ENCODE measurements at places on chromosomes 11 and 22.

DNA sequence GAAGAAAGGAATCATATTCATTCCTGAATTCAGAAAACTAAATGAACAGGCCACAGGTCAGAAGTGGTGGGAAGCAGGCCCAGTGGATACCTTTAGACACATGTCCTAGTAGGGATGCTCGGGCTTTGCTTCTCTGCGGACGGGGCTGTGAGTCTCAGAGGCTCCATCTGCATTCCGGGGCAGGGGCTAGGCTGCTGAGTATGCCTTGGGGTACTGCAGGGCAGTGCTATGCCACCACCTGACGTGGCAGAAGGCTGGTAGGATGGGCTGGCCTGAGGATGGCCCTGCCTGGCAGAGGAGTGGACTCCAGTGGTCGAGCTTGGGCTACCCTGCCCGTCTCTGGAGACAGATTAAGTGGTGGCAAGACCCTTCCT lies 9.6 kb downstream of the C22orf23 start:
- no peak for DNase-seq

DNA sequence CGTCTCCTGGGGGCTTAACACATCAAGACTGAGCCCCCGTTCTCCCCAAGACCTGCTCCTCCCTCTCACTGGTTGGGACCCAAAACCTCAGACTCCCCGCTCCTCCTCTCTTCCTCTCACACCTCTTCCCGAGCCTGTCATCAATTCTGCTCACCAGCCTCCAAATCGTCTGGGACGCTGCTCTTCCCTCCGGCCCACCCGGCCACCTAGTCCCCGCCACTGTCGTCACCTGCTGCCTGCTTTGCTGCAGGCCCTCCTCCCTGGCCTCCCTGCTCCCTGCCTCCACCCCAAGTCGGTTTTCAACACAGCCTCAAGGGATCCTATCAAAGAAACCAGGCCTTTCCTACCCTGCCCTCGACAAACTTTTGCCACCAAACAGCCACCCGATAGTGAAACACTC lies 3.1 kb downstream of the MFNG start:
- no peak for DNase-seq

DNA sequence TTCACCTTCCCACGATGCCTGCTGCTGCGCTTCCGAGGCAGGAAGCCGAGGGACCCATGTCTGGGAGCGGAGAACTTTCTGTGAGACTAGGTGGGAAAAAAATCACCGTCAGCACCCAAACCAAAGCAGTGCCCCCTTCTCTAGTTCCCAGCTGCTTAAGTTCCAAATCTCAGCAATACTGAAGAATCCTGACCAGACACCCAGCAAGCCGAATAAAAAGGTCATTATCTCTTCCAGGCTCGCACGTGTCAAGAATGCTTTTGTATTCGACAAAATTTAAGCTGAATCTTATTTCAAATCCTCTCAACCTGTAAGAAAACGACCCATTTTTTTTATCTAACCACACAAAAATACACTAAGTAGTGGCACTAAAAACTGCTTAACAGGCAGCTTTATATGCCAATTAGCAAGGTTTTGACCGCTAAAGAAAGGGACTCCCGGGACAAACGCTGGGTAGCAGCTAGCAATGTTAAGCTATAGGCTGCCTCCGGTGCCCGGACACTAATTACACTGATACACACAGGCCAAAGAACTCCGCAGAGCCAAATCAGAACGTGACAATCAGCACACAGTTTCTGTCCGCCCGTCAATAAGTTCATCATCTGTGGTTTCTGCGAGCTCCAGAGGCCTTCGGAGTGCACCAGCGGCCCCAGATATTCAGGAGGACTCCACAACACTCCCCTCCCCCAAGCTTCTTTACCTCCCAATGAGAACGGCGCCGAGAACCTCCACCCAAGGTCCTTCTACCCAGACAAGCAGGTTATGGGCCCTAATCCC lies 728 bp downstream of the RPL3 start:
- DNase-seq = no peak

DNA sequence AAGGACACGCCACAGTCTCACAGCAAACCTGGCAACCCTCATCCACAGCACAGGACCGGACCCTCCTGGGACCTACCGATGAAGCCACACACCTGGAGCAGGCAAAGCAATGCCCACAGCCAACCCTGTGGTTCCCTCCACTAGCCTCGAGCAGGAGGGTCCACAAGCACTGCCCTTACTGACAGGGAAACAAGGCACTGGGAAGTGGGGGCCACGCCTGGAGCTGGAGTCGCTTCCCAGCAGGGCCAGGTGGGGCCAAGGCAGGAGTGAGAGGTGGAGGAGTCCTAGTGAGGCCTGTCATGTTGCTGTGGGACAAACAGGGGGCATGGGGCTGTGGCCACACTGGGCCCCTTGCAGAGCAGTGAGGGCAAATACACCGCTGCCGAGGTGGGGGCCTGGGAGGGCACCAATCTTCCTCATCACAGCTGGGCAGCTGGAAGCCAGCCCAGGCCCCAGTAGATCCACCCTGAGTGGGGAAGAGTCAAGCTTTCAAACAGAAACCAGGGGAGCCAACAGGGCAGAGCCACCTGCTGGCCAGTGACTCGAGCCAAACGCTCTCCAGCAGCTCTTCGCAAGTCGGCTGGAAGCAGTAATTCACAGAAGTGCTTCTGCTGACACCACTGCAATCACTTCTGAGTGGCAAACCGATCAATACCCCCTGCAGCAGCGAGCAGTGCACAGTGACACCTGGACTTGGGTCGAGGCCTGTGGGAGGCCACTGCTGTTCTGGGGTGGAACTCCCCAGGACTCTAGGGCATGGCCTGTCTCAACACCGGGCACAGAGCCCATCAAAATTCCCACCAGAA lies 13.7 kb downstream of the SULT4A1 start:
- no peak for DNase-seq

- DNase-seq = no peak
These were observed 76.3 kb downstream of the NTM start for GRCh38 chr11:131446590-131447275.

DNA sequence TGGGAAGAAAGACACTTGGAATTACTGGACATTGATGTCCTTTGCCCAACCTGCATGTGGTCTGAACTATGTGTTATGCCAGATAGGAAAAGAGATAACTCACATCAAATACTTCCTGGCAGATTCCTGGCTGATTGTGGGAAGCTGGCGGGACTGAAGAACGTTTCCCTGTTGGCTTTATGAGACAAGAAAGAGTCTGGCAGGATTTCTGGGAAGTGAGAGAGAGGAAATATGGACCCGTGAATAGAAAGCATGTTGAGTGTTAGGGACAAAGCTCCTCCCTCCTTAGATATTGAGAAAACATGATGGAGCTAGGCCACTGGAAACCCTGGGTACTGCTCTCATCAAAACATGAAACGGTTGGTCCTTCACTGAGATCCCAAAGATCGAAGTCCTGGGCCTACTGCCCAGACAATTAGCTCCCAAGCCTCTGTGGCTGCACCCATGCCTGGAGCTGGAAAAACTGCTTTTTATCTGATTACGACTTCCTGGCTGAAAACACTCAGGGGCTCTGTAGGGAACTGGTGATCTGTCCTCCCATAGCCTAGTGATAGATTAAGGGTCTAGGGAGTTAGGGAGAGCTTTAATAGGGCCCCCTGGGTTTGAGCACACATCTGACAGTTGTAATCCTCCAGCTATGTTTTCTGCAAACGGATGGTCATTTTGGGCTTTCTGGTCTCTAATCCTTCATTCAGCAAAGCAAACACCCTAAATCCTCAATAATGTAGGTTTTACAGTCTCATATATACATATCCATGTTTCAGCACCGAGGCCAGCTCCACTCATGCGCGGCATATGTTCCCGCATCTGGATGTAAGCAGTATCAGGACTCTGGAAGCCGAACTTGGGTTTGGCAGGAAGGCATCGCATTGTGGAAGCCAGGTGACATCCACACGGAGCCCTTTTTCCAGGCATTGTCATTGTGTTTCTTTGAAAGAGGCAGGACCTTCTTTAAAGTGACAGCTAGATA lies 6.1 kb upstream of the B3GAT1 start:
- DNase-seq = peak; percentile 44

DNA sequence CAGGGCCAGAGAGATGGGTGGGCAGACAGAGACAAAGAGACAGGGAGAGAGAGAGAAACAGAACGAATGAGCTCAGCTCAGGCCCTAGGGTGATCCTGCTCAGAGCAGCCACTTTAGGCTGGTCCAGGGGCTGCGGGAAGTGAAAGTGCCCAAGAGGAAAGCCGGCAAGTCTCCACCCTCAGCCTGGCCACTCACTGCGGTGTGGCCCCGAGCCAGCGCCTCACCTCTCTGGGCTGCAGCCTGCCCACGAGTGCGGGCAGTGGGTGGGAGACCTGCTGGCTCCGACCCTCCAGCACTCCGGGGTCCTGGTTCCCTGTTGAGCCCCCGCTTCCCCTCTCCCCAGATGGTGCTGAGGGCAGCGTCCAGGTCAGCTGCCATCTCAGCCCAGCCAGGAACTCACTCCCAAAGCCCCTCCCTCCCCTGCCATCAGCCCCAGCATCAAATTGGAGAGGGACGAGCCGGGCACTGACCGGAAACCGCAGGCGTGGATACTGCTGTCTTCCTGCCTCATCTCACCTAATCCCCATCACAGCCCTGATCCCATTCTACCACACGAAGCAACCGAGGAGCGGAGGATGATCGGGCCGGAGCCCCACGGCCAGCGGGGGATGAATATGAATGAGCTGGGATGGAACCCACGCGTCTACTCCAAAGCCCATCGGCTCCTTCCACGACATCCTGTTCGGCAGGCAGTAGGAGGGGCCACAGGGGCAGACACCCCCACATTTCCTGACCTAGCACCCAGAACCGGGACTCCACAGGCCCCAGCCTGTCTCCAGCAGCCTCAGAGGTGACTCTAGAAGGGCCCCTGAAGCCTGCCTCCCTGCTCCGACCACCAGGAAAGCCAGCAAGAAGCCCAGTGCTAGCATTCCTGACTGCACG lies 16.9 kb downstream of the ELFN2 start:
- DNase-seq = no peak

DNA sequence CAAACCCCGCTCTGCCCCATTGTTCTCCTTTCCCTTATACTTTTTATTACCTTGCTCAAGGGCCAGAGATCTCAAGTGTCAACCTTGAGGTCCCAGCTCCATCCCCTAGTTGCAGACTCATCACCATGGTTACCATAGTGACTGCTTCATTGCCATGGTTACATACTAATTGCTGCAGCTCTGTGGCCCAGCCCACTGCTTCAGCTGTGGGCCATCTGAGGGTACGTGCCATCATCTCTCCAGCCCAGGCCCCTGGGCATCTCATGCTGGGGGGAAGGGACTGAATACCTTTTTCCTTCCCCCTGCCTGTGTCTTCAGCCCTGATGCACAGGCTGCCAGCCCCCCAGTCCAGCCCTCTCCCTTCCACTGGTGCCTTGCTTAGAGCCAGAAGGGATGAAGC lies 22.2 kb downstream of the TREH start:
- no peak for DNase-seq

DNA sequence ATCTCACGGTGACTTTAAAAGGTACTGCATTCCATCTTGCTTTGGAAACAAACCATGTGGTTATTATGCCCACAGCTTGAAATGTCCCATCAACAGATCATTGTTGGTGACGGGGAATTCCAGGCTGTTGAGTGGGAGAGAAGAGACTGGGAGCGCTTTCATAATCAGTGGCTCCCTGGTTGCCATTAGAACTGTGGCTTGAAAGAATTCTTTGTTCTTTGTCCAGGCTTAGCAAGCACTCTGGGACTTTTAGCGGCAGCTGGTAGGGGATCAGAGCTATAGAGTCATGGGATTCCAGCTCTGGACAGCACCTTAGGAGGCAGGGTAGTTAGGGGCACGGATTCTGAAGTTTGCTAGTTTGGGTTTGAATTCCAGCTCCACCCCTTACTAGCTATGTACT lies 22.0 kb downstream of the MMP20 start:
- peak; percentile 85 for DNase-seq

DNA sequence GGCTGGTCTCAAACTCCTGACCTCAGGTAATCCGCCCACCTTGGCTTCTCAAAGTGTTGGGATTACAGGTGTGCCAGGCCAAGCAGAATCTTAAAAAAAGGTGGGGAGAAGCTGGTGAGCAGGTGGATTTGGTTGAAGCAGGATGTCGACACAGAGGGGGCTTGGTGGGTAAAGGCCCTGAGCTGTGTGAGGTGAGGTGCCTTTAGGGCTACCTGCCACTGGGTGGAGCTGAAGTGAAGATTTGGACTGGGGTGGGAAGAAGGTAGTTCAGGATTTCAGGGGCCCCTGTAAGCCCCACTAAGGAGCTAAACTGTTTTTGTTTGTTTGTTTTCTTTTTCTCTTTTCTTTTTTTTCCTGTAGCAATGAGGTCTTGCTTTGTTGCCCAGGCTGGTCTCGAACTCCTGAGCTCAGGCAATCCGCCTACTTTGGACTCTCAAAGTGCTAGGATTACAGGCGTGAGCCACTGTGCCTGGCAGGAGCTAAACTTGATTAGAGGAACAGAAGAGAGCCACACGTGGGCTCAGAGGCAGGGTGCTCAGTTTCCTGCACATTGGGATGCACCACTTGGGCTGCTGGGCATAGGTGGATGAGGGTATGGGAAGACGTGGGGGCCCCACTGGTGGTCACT lies 6.0 kb downstream of the P2RX6 start:
- DNase-seq = no peak

DNA sequence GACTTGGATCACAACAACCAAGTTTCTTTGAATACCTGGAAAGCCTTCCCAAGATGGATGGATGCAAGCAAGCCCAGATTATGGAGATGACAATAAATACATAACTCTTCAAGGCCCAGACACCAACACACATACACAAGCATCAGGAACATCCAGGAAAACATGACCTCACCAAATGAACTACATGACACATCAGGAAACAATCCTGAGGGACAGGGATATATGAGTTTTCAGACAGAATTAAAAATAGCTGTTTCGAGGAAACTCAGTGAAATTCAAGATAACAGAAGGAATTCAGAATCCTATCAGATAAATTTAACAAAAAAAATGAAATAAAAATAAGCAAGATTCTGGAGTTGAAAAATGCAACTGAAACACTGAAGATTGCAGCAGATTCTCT lies 659.4 kb downstream of the METTL15 start:
- DNase-seq = no peak

DNA sequence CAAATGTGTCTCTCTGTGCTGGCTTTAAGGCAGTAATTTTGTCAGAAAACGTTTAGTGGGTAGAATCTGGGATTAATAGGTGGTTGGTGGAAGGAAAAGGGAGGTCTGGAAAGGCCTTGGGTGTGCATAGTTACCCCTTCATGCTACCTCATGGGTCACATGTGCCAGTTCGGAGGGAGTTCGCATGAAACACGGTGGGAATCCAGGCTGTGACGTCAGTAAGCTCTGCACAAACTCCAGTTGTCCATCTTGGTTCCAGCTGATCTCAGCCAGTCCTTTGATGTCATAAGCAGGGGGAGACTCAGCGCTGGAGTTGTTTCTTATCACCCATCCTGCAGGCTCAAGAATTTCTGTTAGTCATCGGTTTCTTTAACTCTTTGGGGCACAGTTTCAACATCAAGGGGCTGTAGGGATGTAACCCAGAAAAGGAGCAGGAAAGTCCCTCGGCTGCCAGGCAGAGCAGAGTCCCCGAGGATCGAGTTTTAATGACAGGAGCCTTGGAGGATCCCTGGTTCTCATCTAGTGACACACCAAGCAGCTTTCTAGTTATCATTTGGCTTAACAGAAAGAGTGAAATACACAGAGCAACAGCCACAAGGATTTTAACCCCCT lies 28.9 kb downstream of the MOV10L1 start:
- peak; percentile 46 for DNase-seq
